ENCODE measurements at places on chromosomes 4 and X.

- no peaks in the 10 kb centered on the region for H3K36me3 ChIP-seq
- no peaks in the 10 kb centered on the region for H3K4me1 ChIP-seq
- no peaks in the 10 kb centered on the region for H3K27me3 ChIP-seq
- no peak overlapping the region for H3K4me3 ChIP-seq
- no peak for DNase-seq
These were observed 60.5 kb downstream of the FGFBP1 start for GRCh38 chr4:15878011-15878410.

- H3K4me3 ChIP-seq: no peak overlapping the region
- H3K27ac ChIP-seq: no peak overlapping the region
- no peak for DNase-seq
- H3K4me1 ChIP-seq: no peaks in the 10 kb centered on the region
These were observed 129.0 kb downstream of the C4orf51 start for GRCh38 chr4:145808848-145809512.

DNA sequence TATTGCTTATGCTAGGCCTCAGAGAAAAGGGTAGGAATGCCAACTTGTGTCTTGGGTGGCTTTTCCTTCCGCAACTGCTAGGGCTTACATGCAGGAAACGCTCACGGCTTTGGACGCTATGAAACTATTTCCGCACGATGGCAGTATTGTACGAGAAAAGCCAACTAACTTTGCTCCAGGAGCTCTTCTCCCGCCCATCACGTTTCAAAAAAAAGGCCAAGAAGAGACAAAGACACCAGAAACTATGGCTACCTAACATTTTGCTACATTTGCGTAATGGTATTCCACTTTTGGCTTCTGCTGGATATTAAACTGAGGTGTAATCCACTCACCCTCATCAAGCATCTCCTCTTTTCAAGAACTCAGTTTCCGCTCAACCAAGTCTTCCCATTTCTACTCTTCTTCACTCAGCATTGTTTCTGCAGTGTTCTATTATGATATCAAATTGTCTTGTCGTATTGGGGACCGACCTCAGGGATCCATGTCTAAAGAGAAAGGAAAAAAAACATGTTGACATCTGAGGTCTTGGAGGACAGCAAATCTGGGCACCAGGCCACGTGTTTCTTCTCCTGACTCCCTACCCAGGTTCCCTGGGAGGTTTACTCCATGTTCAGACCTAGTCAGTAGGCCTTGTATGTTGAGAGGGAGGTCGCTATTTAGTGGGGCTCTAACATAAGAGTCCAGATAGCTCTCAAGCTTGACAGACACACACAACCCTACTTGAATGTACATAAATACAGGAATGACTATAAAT is 239.4 kb upstream of the STK26 start:
- no peak overlapping the region for H3K27ac ChIP-seq
- H3K4me3 ChIP-seq: no peak overlapping the region
- no peaks in the 10 kb centered on the region for H3K36me3 ChIP-seq
- no peaks in the 10 kb centered on the region for H3K4me1 ChIP-seq
- DNase-seq: no peak

- no peaks in the 10 kb centered on the region for H3K4me1 ChIP-seq
- H3K27ac ChIP-seq: no peak overlapping the region
- H3K4me3 ChIP-seq: no peak overlapping the region
- DNase-seq: no peak
These were observed 100.8 kb upstream of the CXorf66 start for GRCh38 chrX:140065961-140066662.

GRCh38 chr4:177579649-177580048 is 137.4 kb upstream of the AGA start:
- H3K4me1 ChIP-seq: no peaks in the 10 kb centered on the region
- no peaks in the 10 kb centered on the region for H3K27me3 ChIP-seq
- no peak overlapping the region for H3K27ac ChIP-seq
- H3K36me3 ChIP-seq: no peaks in the 10 kb centered on the region

DNA sequence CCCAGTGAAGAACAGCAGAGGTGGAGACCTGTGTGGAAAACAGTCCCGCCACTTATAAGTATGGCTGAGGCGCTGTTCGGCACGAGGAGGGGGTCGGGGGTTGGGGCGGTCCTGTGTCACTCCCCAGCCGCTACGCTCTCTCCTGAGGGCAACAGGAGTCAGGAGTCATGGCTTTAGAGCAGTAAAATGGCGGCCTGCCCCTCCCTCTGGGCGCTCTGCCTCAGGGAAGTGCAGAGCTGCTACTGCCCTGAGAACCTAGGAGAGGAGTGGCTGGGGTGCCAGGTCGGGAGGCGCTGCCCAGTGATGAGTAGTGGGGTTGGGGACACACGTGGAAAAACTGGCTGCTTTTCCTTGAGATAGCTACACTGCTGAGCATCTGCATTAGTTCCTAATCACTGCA is 551.2 kb upstream of the AMOT start:
- no peak overlapping the region for H3K4me3 ChIP-seq
- H3K36me3 ChIP-seq: no peaks in the 10 kb centered on the region
- H3K27me3 ChIP-seq: no peaks in the 10 kb centered on the region
- H3K27ac ChIP-seq: no peak overlapping the region

- no peaks in the 10 kb centered on the region for H3K27me3 ChIP-seq
- no peaks in the 10 kb centered on the region for H3K4me1 ChIP-seq
- no peaks in the 10 kb centered on the region for H3K36me3 ChIP-seq
- DNase-seq: no peak
- no peak overlapping the region for H3K4me3 ChIP-seq
These were observed 77.9 kb downstream of the FAT4 start for GRCh38 chr4:125392694-125393093.

DNA sequence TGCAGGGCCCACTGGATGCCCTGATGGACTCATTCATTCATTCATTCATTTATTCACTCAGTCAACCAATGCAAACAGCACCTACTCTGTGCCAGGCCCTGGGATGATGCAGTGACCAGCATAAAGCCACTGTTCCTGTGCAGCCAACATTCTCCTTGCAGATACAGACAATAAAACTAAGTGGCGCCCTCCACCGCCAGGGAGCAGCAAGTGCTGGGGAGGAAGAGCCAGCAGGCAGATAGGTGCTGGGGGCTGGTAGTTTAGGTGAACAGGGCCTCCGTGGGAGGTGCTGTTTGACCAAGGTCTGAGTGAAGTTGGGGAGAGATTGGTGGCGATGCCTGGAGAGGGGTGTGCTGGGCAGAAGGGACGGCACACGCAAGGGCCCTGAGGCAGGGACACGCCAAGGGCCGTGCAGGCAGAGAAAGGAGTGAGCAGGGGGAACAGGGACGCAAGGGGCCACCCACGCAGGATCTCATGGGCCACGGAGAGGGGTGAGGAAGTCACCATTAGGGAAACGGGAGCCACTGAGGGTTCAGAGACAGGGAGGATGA is 65.5 kb downstream of the WFS1 start:
- DNase-seq: no peak
- no peaks in the 10 kb centered on the region for H3K36me3 ChIP-seq
- no peaks in the 10 kb centered on the region for H3K27me3 ChIP-seq

DNA sequence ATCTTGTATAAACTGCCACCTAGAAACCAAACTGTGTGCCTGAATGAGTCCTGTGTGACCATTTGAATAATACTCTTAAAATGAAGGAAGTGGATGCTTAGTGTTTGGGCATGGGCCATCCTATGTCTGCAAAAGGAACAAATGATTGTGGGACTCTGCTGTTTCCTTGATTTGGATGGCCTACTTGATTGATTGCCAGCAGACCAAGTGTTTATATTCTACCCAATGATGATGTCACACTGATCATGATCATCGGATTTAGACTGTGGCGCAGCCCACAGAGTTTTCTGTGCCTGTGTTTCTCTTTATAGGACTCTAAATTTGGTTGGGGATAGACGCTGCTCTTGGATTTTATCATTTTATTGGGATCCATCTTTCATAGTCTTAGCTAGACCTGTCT is 4.4 kb downstream of the SEPTIN11 start:
- H3K4me1 ChIP-seq: no peaks in the 10 kb centered on the region
- no peaks in the 10 kb centered on the region for H3K36me3 ChIP-seq
- DNase-seq: no peak
- H3K27ac ChIP-seq: no peak overlapping the region
- H3K4me3 ChIP-seq: no peak overlapping the region

DNA sequence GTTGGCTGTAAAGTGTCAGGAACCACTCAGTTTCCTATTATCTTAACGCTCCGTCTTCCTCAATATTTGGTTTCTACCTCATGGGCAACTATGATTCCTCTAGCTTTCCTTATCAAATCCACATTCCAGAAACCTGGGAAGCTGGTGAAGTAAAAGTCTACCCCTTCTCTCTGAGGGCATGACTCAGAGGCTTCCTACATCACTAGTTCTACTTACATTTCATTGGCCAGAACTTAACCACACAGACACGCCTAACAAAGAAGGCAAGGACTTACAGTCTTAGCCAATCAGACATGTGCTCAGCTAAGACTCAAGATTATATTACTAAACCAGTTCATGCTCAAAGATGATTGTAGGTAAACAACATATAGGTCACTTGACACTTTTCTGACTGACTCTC is 30.4 kb downstream of the COX7B2 start:
- no peaks in the 10 kb centered on the region for H3K36me3 ChIP-seq
- no peaks in the 10 kb centered on the region for H3K4me1 ChIP-seq
- no peaks in the 10 kb centered on the region for H3K27me3 ChIP-seq
- H3K4me3 ChIP-seq: no peak overlapping the region
- no peak overlapping the region for H3K27ac ChIP-seq

Measured in prostate gland (tissue), 2 donors.